ENCODE measurements at places on chromosomes 16 and 17.
A peak's percentile ranks its signal among the peaks of the same experiment; 100 is the strongest.

- DNase-seq: no peak
These were observed at the start of gene FN3K for GRCh38 chr17:82734987-82735866. FN3K (plus strand) TSS chr17:82735615; CDS start chr17:82735637, 22 bp downstream.

GRCh38 chr17:79490530-79490929 is 120.3 kb downstream of the RBFOX3 start:
- no peak for DNase-seq

DNA sequence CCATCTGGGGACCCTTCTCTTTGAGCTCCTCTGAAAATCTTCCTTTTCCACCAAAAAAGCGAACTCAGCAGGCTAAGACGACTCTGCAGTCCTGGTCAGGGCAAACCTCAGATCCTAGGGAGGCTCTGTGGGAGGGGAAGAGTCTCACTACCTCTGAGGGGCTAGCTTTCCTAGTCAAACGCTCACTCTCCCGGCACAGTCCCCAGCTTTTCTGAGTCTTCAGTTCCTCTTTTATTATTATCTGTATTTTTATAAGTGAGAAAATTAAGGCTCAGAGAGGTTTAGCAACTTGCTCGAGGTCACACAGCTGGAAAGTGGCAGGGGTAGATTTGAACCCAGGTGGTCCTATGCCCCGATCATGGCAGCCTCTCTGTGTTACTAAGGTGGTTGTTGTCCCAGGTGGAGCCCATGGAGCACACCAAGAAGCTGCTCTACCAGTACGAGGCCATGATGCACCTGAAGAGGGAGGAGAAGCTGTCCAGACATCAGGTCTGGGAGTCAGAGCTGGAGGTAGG is 9.1 kb upstream of the KATNB1 start:
- DNase-seq: no peak

- DNase-seq: no peak
These were observed 149.7 kb upstream of the ZFHX3 start for GRCh38 chr16:73197598-73197997.

DNA sequence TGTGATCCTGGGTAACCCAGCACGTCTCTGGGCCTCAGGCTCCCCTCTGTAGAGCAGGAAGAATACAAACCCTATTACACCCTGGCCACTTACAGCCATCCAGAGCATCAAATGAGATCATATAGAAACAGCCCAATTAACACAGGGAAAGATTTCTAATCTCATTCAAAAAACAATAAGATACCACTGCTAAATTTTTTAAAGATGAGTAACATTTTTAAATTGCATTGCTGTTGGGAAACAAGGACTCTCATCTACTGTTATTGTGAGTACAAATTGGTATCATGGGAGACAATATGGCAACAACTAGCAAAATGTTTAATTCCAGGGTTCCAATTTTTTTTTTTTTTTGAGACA is 41.1 kb downstream of the SRL start:
- no peak for DNase-seq

- DNase-seq: no peak
These were observed 190.2 kb downstream of the PRKCA start for GRCh38 chr17:66492561-66493005.

- DNase-seq: no peak
These were observed 84.5 kb upstream of the CORO6 start for GRCh38 chr17:29707212-29707571.

DNA sequence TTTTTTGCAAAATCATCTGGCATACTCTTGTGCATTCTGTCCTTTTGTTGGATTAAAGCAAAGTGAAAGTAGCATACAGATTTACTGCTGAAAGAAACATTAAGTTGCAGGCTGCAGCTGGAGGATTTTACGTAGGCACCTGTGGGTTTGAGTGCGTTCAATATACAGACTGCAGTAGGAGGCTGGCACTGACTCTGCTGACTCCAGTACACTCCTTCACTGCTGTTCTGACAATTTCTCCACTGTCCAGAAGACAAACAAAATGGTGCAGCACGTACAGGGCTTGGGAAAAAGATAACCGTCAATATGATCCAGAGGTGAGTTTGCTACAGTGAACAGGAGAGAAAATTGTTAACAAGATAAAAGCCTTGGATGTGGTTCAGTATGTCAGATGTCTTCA is 73.3 kb downstream of the TANC2 start:
- DNase-seq: no peak

DNA sequence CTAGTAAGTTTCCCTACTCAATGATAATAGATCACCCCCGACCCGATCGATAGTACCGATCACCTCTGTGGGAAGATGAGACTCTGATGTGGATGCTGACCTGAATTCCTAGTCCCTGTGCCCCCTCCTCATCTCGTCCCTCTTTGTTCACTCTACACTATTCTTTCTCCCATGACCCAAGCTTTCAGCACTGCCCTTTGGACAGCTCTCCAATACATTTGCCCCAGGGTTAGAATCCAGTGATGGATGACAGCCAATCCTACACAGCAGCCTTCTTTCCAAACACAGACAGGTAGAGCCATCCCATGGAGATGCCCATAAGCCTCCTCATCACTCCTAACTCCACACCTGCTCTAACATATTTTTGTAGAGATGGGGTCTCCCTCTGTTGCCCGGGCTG is 141.1 kb downstream of the GSG1L start:
- no peak for DNase-seq

DNA sequence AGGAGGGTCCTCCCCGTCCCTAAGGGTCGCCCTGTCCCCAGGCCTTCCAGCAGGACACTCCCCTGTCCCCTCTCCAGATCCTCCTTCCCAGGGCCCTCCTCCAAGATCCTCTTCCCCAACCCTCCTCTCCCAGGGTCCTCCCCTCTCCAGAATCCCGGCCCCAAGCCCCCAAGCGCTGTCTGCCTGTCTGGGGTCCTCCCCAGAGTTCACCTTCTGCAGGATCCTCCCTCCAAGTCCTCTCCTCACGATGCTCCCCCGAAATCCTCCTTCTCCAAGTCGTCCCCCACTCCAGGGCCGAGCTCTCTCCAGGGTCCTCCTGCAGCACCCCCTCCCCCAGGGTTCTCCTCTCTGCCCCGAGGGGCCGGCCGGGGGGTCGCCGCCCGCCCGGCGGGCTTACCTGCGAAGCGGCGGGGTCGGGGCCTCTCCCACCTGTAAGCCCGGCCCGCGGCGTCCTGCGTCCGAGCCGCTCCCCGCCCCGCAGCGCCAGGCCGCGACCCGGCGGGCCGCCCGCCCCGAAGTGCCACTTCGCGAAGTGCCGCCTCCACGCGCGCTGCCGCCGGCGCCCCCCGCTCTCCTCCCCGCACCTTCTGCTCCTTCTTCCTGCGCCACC is 678 bp upstream of the BAIAP2 start:
- peak; percentile 58 for DNase-seq

GRCh38 chr16:30429418-30429677 is 482 bp downstream of the DCTPP1 start:
- DNase-seq: no peak

Data from H54 (cell line).